HEK293T (cell line): ENCODE measurements at places on chromosomes 4 and X.

- no peak for DNase-seq
Measured at GRCh38 chrX:107711521-107712181, 63.9 kb downstream of the TSC22D3 start.

GRCh38 chr4:58175024-58175423, 1064.8 kb upstream of the IGFBP7 start:
- DNase-seq: no peak

- DNase-seq: no peak
Measured at GRCh38 chr4:101784957-101785356, 5.6 kb upstream of the BANK1 start.

DNA sequence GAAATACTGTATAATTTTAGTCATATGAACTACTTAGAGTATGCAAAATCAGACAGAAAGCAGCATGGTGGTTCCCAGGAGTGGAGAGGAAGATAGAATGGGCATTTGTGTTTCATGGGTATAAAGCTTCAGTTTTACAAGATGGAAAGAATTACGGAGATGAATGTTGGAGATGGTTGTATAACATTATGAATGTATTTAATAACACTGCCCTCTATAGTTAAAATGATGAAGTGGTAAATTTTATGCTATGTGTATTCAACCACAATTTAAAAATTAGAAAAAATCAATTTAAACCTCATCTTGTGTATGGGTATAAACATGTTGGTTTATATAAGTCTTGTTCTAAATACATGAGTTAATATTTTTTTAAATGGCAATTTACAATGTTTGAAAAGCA, 521.1 kb downstream of the FSTL5 start:
- no peak for DNase-seq

DNA sequence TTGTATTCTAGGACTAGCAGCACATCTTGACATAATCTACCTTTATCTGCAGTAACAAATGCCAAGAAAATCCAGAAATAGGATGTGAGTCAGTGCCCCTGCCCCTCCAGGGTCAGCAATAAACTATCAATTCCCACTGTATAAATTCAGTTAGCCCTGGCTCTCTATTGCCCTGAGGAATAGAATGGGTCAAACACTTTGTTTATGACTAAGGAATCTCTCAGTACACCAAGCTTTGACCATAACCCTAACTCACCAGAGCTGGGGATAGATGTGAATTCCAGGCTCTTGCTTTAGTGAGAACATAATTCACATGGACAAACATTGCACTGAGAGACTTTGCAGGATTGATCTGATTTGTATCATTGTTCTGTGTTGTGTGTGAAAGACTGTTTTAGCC, 82.3 kb downstream of the CXXC4 start:
- DNase-seq: no peak

GRCh38 chrX:100819534-100819836, 706 bp upstream of the CSTF2 start:
- DNase-seq: no peak
